ENCODE measurements at places on chromosomes 6 and 20.
A peak's percentile ranks its signal among the peaks of the same experiment; 100 is the strongest.

- DNase-seq: no peak
Measured at GRCh38 chr6:87115402-87116135, 20.7 kb upstream of the CGA start.

DNA sequence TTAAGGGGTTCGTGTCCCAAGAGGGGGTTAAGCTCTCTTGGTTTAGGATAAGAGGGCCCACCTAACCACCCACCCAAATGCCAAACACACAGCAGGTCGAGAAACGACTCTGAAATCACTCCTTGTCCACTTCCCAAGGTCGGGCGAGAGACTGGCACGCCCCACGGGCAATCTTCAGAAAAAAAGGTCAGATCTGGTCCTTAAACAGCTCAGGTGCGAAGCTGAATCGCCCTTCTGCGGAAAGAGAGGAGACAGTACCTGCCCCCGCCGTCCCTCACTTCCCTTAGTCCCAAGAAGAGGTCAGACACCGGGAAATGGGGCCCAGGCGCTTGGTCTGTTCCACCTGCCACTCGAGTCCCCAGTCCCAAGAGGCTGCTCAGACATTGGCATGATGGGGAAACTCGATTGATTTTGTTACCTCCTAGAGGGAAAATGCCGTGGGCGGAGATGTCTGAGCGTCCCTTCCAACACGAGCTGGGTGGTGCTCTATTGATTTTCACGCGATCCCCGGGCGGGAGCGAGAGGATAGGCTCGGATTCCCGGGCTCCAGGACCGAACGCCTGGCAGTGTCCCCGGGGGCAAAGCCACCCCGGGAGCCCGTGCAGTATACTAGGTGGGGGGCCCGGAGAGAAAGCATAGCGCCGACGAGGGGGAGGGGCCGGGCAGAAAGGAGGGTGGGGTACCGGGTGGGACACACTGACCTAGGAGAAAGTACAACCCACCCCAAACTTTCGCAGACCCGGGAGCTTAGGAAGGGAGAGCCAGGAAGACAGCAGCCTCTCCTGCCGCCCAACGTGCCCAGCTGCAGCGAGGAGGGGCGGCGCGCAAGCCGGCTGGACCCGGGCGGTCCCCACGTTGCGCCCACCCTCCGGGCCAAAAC, 1.1 kb upstream of the SAMD5 start:
- DNase-seq: peak; percentile 60

DNA sequence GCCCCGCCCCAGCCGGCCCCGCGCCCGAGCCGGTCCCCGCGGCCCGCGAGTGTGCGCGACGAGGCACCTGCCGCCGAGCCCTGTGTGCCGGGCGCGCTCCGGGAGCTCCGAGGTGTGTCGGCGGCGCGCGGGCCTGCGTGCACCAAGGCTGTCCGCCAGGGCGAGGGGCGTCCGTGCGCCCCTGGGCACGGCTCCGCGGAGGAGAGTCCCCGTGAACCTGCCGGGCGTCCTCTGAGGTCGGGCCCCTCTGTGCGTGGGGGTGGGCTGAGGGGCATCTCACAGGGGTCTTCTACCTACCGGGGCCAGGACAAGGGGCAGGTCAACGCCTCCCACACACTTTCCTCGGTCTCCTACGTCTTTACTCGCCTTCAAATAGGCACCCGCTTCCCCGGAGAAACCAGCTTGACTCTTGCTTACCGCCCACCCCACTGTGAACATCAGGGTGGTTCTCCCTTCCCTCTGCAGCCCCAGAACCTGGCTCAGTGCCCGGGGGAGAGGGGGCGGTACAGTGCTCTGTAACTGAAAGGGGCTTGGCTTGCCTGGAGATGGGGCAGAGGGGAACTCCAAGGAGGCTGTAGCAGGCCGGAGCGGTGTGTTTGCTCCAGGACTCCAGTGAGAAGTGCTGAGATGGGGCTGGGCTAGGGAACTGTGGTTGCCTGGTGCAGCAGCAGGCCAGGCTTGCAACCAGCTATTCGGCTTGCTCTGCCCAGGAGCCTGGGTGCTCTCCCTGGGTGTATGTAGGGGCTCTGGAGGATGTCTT, at the start of gene SAMD10:
SAMD10 (minus strand) TSS at position 86 of the 760 bp plus-strand sequence. CDS start 175 bp downstream, outside the sequence.
- DNase-seq: peak; percentile 96

- DNase-seq: no peak
Measured at GRCh38 chr6:37095997-37096396, 74.0 kb upstream of the PIM1 start.

All from activated CD8-positive, alpha-beta memory T cell treated with anti-CD3 and anti-CD28 coated beads for 24 hours (primary cell).